Thyroid gland (tissue), 4 donors: ENCODE measurements at places on chromosomes 7 and 10. TPM values are rescaled to one million over a fixed set of nuclear protein-coding genes. Genes with fewer than 3 reads are reported as not detected.

GRCh38 chr10:52030051-52030790, 283.9 kb upstream of the DKK1 start:
- no peaks in the 10 kb centered on the region for H3K4me1 ChIP-seq
- no peaks in the 10 kb centered on the region for H3K36me3 ChIP-seq
- no peak for DNase-seq
- H3K27me3 ChIP-seq, result no peaks in the 10 kb centered on the region
- H3K27ac ChIP-seq, result no peak overlapping the region

DNA sequence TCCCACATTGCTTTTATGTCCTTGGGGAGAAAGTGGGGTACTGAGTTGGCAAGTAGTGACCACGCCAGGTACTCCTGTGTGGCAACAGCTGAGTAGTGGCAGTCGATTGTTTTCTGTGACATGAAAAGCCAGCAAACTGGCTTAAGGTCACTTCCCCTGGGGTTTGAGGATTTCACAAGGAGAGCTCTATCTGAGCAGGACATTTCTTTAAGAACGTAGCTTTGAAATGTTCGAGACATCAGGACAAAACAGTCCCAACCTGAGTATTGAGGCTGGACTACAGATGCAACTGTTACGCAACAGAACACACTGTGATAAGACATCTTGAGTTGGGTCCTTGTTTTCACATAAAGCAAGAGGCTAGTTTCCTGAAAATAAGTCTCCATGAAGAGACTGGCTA, 146.7 kb upstream of the KLF14 start:
- no peaks in the 10 kb centered on the region for H3K27me3 ChIP-seq
- no peak overlapping the region for H3K4me3 ChIP-seq
- DNase-seq, result no peak
- peaks cover 26% of the 10 kb centered on the region for H3K36me3 ChIP-seq

PAPOLB gene
- 1.4 TPM for total RNA-seq

ZNF365 gene
- total RNA-seq, result 0.63 TPM

ZNF789 gene
- total RNA-seq, result 14.5 TPM

OR2A1 gene
- total RNA-seq, result 1.4 TPM
